ENCODE measurements at places on chromosomes 3 and 15. TPM values are rescaled to one million over a fixed set of nuclear protein-coding genes. Genes with fewer than 3 reads are reported as not detected.

Gene C3orf33
- total RNA-seq = 2.3 TPM

Gene PPARG
- total RNA-seq = 30.5 TPM

Gene A4GNT
- total RNA-seq = not detected

Gene TMIE
- total RNA-seq = not detected

Gene NME9
- not detected for total RNA-seq

Gene KCNH8
- not detected for total RNA-seq
